AG04449 (cell line): ENCODE measurements at places on chromosomes 6 and 20.

- DNase-seq = no peak
Observed at GRCh38 chr6:35007016-35007415, 118.0 kb downstream of the ANKS1A start.

- DNase-seq = no peak
Observed at GRCh38 chr20:20489648-20490341, 121.9 kb downstream of the INSM1 start.

GRCh38 chr6:64591676-64592036 lies 956.1 kb downstream of the PHF3 start:
- no peak for DNase-seq

GRCh38 chr20:38680500-38681306 lies 43.6 kb upstream of the SLC32A1 start:
- DNase-seq = no peak

DNA sequence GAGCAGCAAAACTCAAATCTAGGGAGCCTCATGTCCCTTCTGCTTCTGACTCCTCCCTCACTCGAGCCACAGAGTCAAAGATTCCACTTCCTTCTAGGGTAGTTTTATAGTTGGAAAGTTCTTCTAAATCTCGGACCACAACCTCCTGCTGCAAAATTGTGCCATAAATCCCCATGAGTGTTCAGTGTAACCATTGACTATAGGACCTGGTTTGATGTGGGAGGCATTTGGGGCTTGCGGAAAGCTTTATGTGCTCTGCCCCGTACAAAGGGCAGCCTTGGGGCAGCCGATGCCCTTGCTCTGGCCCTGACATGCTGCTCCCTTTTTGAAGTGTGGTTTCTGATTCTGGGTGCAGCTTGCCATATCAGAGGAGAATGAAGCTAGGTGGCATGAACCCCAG lies 43.6 kb upstream of the IER3 start:
- DNase-seq = no peak

DNA sequence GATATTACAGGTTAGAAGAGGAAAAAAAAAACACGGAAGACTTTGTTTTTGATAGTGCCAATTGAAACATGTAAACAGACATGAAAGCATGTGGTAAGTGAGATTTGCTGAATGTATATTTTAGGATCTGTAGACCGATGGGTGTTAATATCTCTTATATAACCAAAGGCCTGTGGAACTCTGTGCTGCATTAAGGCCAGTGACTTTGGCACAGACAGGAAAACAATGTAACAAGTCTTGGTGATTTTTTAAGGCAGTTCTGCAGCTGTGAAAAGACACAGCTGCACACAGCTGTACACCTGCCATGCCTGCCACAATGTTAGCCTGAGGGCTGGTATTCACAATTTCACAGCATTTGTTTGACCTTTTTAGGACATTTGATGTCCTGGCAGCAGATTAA lies 6.1 kb downstream of the SOBP start:
- DNase-seq = no peak

GRCh38 chr6:41464481-41464880 lies 81.7 kb upstream of the FOXP4 start:
- no peak for DNase-seq

- DNase-seq = no peak
Observed at GRCh38 chr6:33279971-33280511, 3.1 kb downstream of the B3GALT4 start.

GRCh38 chr6:100176311-100176950 lies 182.4 kb upstream of the MCHR2 start:
- peak; percentile 49 for DNase-seq

- DNase-seq = no peak
Observed at GRCh38 chr20:44997668-44998067, 31.4 kb downstream of the STK4 start.

GRCh38 chr6:106744781-106745180 lies 115.4 kb downstream of the QRSL1 start:
- DNase-seq = no peak

DNA sequence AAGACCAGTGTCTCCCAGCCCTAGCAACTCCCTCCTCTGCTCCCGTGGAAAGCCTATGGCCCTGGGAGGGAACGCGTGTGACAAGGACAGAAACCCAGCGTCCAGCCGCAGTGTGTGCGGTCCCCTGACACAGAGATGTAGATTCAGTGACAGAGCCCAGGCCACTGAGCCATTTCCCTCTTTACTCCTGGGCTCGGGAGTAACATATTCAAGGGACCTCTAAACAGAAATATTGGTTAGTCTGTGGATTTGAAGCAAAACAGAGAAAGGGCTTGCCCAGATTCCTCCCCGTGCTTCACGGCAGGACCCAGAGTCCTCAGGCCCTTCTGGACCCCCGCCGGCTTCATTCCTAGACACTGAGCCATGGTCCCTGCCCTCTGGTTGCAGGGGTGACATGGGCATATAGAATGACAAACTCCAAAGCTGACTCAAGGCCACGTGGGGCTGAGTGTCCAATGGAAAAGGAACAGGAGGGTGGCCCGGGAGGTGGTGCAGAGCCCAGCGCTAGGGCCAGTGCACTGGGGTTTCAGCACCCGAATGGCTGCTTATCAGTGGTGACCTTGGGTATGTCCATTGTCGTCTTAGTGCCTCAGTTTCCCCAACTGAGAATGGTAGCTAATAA lies 248.2 kb downstream of the QKI start:
- DNase-seq = no peak

DNA sequence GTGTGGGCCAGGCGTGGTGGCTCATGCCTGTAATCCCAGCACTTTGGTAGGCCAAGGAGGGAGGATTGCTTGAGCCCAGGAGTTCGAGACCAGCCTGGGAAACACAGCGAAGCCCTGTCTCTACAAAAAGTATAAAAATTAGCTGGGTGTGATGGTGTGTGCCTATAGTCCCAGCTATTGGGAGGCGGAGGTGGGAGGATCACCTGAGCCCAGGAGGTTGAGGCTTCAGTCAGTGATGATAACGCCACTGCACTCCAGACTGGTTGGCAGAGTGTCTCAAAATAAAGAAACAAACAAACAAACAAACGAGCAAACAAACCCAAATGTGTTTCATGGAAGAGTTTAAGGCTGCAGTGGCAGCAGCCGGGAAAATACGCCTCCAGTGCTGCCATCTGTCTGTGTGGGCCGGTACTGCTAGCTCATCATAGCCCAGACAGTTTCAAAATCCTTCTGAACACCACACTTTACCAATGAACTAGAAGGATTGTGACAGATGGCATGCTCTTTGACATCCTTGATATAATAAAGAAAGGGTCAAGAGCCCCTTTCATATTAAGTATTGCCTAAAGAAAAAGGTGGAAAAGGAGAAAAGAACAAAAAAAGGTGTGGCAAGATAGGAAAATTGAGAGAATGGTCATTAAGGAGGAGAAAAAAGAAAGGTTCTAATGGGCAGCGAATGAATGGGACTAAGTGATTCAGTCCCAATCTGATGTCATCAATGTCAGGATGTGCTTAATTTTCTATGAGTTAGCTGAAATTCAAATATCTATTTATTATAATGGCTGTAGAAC lies 298.6 kb downstream of the SYNE1 start:
- DNase-seq = no peak

GRCh38 chr6:4029687-4030086 lies 49.2 kb downstream of the FAM217A start:
- no peak for DNase-seq

DNA sequence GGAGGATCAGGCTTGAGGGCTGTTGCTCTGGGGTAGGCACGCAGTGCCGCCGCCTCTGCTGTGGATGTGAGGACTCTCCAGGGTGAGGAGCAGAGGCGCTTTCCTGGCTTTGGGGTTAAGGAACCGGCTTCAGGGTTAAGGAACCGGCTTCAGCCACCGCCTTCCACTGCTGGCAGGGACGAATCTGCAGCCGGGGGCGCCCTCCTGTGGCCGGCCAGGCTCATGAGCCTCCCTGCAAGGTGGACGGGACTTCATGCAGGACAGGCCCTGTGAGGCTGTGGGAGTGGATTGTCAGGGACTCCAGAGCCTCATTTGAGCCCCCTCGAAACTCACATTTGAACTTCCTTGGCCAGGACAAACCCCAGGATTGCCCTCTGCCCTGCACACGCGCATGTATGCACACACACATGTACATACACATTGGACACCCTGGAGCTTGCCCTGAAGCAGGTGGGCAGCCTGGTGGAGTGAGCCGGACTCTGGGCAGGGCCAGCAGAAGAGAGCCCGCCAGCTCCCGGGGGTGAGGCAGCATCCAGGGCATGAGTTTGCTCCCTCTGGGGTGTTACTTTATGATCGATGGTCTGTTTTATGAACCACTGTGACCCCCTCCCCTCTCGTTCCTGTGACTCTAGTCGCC lies 146.9 kb downstream of the PHACTR3 start:
- peak; percentile 9 for DNase-seq

DNA sequence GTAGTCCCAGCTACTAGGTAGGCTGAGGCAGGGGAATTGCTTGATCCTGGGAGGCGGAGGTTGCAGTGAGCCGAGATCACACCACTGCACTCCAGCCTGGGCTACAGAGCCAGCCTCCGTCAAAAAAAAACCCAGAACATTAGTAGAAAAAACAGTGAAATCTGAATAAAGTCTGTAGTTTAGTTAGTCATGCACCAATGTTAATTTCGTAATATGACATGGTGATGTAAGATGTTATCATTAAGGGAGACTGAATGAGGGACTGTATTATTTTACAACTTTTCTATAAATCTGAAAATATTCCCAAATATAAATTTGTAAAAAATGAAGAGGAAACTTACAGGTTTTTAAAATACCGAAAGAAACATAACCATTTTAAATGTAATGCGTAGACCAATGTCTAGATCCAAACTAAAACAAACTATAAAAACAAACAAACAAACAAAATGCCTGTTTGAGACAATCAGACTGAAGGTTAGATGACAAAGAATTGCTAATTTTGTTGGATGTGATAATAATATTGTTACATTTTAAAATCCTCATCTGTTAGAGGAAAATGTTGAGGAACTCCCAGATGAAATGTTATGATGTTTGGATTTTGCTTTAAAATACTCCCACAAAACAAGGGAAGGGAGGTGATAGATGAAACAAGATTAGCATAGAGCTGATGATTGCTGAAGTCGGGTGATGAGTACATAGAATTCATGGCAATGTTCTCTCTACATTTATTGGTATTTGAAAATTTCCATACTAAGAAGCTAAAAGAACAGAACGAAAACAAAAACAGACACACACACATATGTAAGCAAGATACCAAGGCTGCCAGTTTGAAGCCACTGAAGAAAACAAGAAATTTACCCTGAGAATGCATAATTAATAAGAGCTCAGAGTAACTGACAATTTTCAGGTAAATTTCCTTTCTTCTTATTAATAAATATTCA lies 1.8 kb downstream of the GSTA4 start:
- no peak for DNase-seq

- DNase-seq = no peak
Observed at GRCh38 chr20:23646106-23646873, 8.5 kb upstream of the CST3 start.

- no peak for DNase-seq
Observed at GRCh38 chr6:90271831-90272230, 24.8 kb downstream of the BACH2 start.

DNA sequence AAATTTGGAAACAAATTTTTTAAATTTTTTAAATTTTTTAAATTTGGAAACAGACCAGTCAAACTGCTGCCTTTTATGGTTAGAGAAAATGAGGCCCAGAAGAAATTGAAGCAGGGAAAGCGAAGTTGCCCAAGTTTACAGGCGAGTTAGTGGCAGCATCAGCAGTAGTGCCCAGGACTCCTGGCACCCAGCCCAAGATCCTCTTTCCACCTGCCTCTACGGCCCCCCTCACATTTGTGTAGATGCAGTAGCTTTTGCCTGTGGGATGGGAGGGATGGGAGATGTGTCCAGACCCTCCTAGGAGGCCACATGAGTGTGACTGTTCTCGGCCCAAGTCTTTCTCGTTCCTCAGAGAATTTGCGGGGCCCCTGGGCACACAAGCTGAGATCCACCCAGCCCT lies 49.8 kb downstream of the HNF4A start:
- DNase-seq = no peak

- DNase-seq = no peak
Observed at GRCh38 chr6:55652429-55652828, 73.4 kb upstream of the HMGCLL1 start.

- no peak for DNase-seq
Observed at GRCh38 chr6:34928695-34929094, 39.6 kb downstream of the ANKS1A start.

GRCh38 chr6:110357664-110358552 lies at the start of gene METTL24:
Gene METTL24, minus strand, starts transcription at chr6:110358349. Its CDS starts 77 bp downstream, at chr6:110358272.
- no peak for DNase-seq

GRCh38 chr6:40376113-40376650 lies 211.0 kb downstream of the LRFN2 start:
- no peak for DNase-seq

GRCh38 chr20:25281541-25281991 lies 33.7 kb downstream of the PYGB start:
- no peak for DNase-seq

DNA sequence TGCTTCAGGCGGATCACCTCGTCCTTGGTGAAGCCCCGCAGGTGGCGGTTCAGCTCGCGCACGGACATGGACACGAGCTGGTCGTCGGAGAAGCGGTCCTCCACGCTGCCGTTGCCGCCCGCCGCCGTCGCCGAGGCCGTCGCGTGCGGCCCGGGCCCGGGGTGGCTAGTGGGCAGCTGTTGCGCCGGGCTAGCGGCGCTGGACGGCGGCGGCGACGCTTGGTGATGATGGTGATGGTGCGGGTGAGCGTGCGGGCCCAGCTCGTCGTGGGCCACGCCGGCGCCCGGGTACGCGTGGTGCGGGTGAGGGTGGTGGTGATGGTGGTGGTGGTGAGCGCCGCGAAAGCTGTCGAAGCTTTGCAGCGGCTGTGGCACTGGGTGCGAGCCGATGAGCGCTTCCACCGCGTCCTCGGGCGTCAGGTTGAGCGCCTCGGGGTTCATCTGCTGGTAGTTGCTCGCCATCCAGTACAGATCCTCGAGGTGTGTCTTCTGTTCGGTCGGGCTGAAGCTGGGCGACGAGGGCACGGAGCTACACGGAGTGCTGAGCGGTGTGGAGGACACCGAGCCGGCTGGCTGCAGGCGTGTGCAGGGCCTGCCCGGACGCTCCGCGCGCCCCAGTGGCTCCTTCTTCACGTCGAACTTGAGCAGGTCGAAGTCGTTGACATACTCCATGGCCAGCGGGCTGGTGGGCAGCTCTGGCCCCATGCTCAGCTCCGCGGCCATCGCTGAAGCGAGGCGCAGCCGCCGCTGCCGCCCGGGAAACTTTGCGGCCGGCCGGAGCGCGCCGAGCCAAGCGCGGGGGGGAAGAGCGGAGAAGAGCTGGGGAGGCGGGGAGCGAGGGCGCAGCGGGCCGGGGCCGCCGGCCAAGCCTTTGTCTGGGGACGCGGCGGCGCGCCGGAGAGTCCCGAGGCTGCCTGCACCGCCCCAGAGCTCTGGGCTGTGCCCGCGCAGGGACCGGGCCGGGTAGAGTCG lies 622 bp downstream of the MAFB start:
- no peak for DNase-seq

GRCh38 chr6:28486533-28486932 lies 29.1 kb downstream of the GPX6 start:
- DNase-seq = no peak

- DNase-seq = no peak
Observed at GRCh38 chr20:6994452-6994851, 227.0 kb downstream of the BMP2 start.

DNA sequence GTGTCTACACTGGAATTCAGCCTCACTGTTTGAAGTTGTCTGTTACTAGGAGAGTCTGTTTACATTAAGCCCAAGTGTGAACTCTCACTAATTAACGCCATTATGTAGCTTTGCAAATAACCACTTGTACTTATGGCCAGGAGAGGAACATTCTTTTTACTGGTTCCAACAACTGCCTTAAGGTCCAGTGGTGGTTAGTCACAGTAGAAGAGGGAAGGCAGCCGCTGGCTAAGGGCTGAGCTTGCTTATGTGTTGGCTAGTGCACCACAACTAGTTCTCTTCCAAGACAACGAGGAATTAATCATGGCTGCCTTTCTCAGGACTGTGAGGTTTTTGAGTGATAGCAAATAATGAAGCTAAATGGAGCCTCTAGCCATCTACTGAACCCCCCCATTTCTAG lies 14.9 kb upstream of the SLC22A23 start:
- DNase-seq = no peak
